Activated CD4-positive, alpha-beta T cell treated with anti-CD3 and anti-CD28 coated beads for 1 hour (primary cell): ENCODE measurements at places on chromosomes 1 and 21.

DNA sequence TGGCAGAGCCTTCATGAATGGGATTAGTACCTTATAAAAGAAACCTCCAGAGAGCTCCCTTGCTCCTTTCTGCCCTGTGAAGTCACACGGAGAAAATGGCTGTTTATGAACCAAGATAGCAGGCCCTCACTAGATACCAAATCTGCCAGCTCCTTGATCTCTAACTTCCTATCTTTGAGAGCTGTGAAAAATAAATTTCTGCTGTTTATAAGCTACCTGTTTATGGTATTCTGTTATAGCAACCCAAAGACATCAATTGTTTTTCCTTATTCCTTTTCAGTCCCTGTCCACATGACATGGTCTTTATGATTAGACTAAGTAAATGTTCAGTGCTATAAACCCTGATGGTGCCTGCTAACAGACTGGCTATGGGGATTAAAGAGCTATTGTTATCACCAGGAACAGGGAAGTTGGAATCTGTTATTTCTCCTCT, 9.7 kb upstream of the STIL start:
- no peak for DNase-seq

DNA sequence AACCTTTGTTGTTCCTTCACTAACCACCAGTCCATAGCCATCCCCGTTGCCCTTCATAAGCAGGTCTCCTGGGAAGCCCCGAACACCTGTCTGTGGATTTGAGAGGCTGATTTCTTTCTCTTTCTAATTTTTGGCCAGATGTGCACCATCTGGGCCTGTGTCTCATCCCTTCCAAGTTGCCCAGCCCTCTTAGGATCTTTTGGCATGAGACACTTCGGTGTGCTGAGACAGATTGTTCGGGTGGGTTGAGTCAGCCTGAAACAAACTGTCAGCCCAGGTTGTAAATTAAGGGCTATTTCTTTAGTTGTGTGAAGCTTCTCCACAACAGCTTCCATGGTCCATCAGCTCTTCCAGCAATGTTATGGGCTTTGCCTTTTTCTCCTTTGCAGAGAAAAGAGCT, 1.4 kb upstream of the DNAJC11 start:
- DNase-seq = no peak

GRCh38 chr1:57844382-57844980, 420.6 kb upstream of the DAB1 start:
- no peak for DNase-seq

- DNase-seq = no peak
Measured at GRCh38 chr1:226656601-226657277, 82.3 kb downstream of the ITPKB start.

DNA sequence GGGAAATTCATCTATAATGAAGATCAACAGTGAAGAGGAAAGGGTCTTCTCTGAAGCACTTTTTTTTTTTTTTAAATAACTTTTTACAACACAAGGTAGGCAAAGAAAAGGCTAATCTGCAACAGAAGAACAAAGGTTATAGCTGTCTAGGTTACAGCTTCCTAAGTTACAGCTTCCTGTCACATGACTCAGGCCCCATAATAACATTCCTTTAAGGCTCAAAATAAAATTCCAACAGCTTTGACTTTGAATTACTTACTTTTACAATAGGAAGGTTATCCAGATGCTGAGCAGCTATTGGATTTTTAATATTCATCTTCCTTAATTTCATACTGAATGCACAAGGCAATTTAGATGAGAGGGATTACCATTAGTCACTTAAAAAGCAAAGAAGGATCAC, 40.4 kb upstream of the TMEM61 start:
- no peak for DNase-seq

GRCh38 chr1:28078262-28078661, 10.1 kb downstream of the EYA3 start:
- no peak for DNase-seq
